Activated CD8-positive, alpha-beta memory T cell treated with anti-CD3 and anti-CD28 coated beads, Interleukin-2, amount 10 ng/mL, durations not matched to agents 7 days and 5 days (primary cell): ENCODE measurements at places on chromosomes 6 and 20.

- no peak overlapping the region for H3K27ac ChIP-seq
- H3K27me3 ChIP-seq = no peaks in the 10 kb centered on the region
- H3K4me3 ChIP-seq = no peak overlapping the region
Observed at GRCh38 chr6:165729307-165729936, 66.4 kb upstream of the PDE10A start.

DNA sequence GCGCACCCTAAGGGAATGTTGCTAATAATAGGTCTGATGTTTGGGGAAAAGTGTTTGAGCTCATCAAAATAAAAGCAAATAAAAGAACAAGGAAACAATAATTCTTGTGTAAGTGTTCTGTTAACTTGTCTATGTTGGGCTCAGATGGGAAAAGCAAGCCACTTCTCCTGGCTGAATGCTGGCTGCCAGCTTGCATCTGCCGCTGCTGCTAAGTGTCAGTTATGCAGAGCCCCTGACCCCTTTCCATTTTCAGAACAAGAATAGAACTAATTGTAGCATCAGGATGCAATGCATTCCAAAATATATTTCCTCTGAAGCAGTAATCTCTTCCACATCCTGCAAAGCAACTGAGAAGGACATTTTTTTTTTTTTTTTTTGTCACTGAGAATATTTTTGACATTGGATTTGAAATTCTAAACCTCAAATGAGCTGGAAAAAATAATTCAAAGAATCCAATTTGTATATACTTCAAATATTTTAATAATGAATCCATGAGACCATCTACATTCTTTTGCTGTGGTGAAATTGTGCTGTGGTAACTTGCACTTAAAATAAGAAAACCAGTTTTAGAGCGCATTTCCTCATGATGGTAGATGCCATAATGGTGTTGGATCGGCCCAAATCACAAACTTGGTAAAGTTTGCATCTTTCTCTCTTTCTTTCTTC lies 43.9 kb upstream of the DEK start:
- no peak overlapping the region for H3K4me3 ChIP-seq
- H3K27me3 ChIP-seq = peaks cover 12% of the 10 kb centered on the region
- H3K36me3 ChIP-seq = no peaks in the 10 kb centered on the region
- DNase-seq = no peak
- peaks cover 4% of the 10 kb centered on the region for H3K4me1 ChIP-seq

- H3K27me3 ChIP-seq = peaks cover 5% of the 10 kb centered on the region
- no peak overlapping the region for H3K4me3 ChIP-seq
- H3K4me1 ChIP-seq = peaks cover 32% of the 10 kb centered on the region
- DNase-seq = no peak
Observed at GRCh38 chr6:10684618-10685017, 9.8 kb downstream of the C6orf52 start.

DNA sequence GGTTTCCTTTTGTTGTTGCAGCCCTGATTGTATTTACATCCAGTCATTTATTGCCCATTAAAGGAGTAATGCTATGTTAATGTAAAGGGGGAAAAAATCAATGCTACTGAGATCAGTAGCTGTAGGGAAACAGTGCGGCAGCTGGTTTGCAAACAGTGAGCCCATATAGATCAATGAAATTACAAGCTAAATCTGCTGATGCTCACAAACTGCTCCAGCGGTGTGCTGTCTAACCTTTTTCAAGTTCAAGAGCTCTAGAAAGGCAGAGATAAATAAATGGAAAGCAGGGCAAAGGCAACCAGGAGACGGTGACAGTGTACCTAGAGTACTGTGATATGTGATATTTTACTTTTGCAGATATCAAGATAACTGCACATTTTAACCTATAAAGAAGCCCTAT lies 449.0 kb upstream of the MMS22L start:
- no peaks in the 10 kb centered on the region for H3K27me3 ChIP-seq
- no peak for DNase-seq
- H3K4me3 ChIP-seq = no peak overlapping the region
- no peaks in the 10 kb centered on the region for H3K4me1 ChIP-seq

DNA sequence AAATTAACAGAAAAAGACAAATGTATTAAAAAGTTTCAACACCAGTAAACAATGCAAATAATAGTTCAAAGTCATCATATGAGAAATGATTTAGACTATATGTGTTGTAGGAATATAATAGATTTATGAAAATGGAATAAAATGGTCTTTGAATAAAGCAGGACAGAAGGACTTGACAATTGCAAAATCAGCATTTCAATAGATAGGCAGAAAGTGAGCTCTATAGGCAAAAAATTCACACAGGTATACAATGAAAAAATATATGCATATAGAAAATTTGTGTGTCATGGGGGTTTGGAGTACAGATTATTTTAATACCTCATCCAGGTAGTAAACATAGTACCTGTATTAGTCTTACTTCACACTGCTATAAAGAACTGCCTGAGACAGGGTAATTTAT lies 571.1 kb upstream of the EYS start:
- H3K27ac ChIP-seq = no peak overlapping the region
- no peaks in the 10 kb centered on the region for H3K27me3 ChIP-seq
- no peaks in the 10 kb centered on the region for H3K36me3 ChIP-seq

- peaks cover 36% of the 10 kb centered on the region for H3K27me3 ChIP-seq
- peaks cover 11% of the 10 kb centered on the region for H3K4me1 ChIP-seq
- H3K36me3 ChIP-seq = peaks cover 1% of the 10 kb centered on the region
- DNase-seq = no peak
Observed at GRCh38 chr6:142408409-142408808, 106.6 kb downstream of the ADGRG6 start.

- no peaks in the 10 kb centered on the region for H3K4me1 ChIP-seq
- H3K4me3 ChIP-seq = no peak overlapping the region
- no peak overlapping the region for H3K27ac ChIP-seq
- no peaks in the 10 kb centered on the region for H3K36me3 ChIP-seq
- no peak for DNase-seq
- peaks cover 16% of the 10 kb centered on the region for H3K27me3 ChIP-seq
Observed at GRCh38 chr6:163626073-163626867, 211.8 kb downstream of the QKI start.

- no peaks in the 10 kb centered on the region for H3K27me3 ChIP-seq
- peak overlapping the region; percentile 6 for H3K4me3 ChIP-seq
- peaks cover 5% of the 10 kb centered on the region for H3K36me3 ChIP-seq
- DNase-seq = peak; percentile 79
- H3K4me1 ChIP-seq = peaks cover 73% of the 10 kb centered on the region
Observed at GRCh38 chr6:16766043-16766536, 4.8 kb upstream of the ATXN1 start.

DNA sequence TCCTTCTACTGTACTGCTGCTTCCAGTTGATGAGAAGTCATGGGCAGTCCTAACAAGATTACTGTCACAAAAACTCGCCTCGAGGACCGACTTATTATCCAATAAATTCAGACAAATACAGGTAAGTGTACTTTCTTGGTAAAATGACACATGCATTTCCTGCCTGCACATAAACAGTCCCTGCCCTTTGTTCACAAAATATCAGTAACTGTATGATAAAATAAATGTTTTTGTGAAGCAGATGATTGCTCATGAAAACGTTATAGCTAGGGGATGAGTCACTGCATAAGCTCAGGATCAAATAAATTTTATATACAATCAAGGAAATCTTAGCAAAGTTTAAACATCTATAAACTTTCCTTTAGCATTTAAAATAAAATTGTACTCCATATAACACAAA lies 164.5 kb upstream of the RIPOR2 start:
- DNase-seq = no peak
- H3K4me1 ChIP-seq = peaks cover 10% of the 10 kb centered on the region

- no peaks in the 10 kb centered on the region for H3K4me1 ChIP-seq
- DNase-seq = no peak
- no peaks in the 10 kb centered on the region for H3K36me3 ChIP-seq
- H3K4me3 ChIP-seq = no peak overlapping the region
- no peak overlapping the region for H3K27ac ChIP-seq
Observed at GRCh38 chr20:6698056-6698455, 69.4 kb upstream of the BMP2 start.

GRCh38 chr20:56369179-56369578 lies 10.4 kb downstream of the FAM210B start:
- H3K27ac ChIP-seq = no peak overlapping the region
- H3K4me1 ChIP-seq = peaks cover 14% of the 10 kb centered on the region
- peaks cover 43% of the 10 kb centered on the region for H3K36me3 ChIP-seq
- no peak overlapping the region for H3K4me3 ChIP-seq
- no peak for DNase-seq

GRCh38 chr20:25247518-25247955 lies 348 bp upstream of the PYGB start:
- H3K27ac ChIP-seq = peak overlapping the region; percentile 47
- peaks cover 8% of the 10 kb centered on the region for H3K27me3 ChIP-seq
- no peaks in the 10 kb centered on the region for H3K36me3 ChIP-seq
- peak overlapping the region; percentile 90 for H3K4me3 ChIP-seq
- H3K4me1 ChIP-seq = peaks cover 37% of the 10 kb centered on the region

DNA sequence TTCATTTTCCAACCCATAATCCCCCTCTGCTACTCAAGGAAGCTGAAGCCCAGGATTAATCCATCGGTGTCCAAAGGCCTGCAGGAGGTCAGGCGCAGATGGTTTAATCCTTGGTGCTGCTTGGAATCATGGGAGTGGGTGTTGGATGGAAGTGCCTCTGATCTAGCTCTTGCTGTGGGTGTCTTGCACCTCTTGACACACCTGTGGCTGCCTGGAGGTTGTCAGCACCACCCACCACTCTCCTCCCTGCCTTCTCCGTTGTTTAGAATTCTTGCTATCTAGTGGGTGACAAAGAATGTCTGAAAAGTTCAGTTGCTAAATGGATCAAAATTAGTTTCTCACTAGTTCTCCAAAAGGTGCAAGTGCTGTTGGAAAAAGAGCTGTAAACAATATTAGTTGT lies 1074.4 kb upstream of the FLRT3 start:
- no peak overlapping the region for H3K4me3 ChIP-seq
- H3K4me1 ChIP-seq = no peaks in the 10 kb centered on the region
- H3K27ac ChIP-seq = no peak overlapping the region
- no peaks in the 10 kb centered on the region for H3K36me3 ChIP-seq
- DNase-seq = no peak

DNA sequence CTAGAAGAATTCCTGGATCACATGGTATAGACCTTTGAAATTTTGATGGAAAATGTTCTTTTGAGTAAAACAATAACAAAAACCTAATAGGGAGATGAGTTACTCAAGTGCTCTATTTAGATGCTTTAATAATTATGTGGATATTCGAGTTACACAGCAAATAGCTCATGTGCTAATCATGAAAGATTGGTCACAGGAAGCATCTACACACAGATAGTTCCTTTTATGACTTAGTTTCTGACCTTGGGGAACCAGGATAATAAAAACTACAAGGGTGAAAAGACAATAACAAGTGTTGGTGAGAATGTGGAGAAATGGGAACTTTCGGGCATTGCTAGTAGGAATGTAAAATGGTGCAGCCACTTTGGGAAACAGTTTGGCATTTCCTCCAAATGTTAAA lies 19.7 kb downstream of the UBE2V1 start:
- H3K4me3 ChIP-seq = no peak overlapping the region
- DNase-seq = no peak
- peaks cover 43% of the 10 kb centered on the region for H3K36me3 ChIP-seq
- peaks cover 44% of the 10 kb centered on the region for H3K4me1 ChIP-seq
- no peak overlapping the region for H3K27ac ChIP-seq
